ENCODE measurements at places on chromosomes 2 and 18. TPM values are rescaled to one million over a fixed set of nuclear protein-coding genes. Genes with fewer than 3 reads are reported as not detected.
A peak's percentile ranks its signal among the peaks of the same experiment; 100 is the strongest.

The ALPP gene
- not detected for total RNA-seq

The KLHL29 gene
- 24.8 TPM for total RNA-seq

DNA sequence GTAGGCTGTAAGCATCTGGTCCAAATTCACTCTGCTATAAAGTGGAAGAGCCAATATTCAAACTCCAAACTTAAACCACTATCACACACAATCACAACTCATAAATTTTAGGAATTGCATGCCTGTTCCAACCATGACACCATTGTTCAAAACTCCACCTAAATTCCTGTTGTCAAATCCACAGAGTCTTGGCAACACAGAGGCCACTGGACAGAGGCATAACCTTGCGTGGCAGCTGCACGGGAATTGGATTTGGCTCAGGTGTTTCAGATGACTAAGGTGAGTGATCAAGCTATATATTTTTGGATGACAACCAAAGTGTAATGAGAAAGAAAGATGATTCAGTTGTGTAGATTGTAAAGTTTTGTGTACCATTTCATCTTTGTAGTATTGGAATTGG is 422.7 kb upstream of the TNP1 start:
- H3K36me3 ChIP-seq = no peaks in the 10 kb centered on the region
- H3K27me3 ChIP-seq = no peaks in the 10 kb centered on the region
- H3K27ac ChIP-seq = no peak overlapping the region
- DNase-seq = no peak
- H3K4me1 ChIP-seq = peaks cover 9% of the 10 kb centered on the region

DNA sequence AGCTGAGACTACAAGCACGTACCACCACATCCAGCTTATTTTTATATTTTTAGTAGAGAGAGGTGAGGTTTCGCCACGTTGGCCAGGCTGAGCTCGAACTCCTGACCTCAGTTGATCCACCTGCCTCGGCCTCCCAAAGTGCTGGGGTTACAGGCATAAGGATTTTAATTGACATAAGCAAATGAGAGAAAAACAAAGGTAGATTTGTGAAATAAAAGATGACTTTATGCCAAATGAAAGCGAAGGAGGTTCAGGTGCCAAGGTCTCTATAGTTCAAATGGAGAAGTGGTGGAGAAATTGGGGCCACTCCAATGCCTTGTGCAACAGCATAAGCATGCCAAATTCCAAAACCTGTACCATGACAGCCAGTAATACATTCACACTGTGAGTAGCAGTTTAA is 180.6 kb downstream of the MREG start:
- no peak overlapping the region for H3K27ac ChIP-seq
- no peaks in the 10 kb centered on the region for H3K27me3 ChIP-seq
- DNase-seq = peak; percentile 62
- H3K36me3 ChIP-seq = no peaks in the 10 kb centered on the region
- no peak overlapping the region for H3K4me3 ChIP-seq

DNA sequence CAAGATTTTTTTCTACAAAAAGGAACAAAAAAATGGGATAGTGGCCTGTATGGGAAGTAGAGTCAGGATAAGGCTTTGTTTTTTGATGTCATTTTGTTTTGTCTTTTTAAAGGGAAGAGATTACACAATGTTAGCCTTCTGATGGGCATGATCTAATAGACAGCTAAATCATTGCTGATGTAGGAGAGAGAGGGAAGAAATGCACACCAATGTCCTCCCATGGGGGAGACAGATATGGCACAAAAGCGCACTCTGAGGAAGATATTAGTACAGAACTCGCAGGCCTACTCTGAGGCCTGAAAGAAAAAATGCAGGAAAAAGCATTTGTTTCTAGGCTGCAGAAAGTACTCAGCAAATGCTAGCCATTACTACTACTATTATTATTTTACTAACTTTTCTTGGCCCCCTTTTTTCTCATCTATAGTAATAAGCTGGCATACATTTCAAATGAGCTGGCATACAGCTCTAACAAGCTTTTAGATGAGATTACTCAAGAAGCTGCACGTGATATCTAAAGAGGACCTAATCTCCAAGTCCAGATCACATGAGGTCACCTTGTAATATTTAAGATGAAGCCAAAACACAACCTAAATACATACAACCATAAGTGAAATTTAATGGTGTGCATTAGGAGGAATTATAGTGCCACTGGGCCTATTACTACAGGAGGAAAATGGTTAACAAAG is 269.4 kb upstream of the TANK start:
- H3K4me1 ChIP-seq = no peaks in the 10 kb centered on the region
- H3K27ac ChIP-seq = no peak overlapping the region
- H3K36me3 ChIP-seq = no peaks in the 10 kb centered on the region
- H3K4me3 ChIP-seq = no peak overlapping the region

DNA sequence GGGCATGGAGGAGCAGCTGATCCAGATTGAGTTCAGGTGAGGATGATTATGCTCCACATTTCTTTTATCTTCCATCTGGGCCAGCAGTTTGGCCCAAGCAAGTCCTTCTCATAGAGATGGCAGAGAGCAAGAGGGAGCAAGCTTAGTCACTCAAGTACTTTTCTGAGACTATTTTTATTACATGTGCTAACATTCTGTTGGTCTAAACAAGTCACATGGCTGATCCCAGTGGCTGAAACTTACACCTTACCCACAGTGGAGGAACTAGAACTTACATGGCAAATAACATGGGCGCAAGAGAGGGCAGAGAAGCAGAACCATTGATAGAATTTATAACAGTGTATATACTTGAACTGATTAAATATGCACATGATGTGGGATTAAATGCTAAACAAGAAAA is 105.7 kb downstream of the KYNU start:
- DNase-seq = no peak
- H3K27me3 ChIP-seq = no peaks in the 10 kb centered on the region
- no peak overlapping the region for H3K27ac ChIP-seq
- no peak overlapping the region for H3K4me3 ChIP-seq
- H3K4me1 ChIP-seq = no peaks in the 10 kb centered on the region

Data from prostate gland (tissue), 2 donors.